ENCODE measurements at places on chromosomes 11 and 22. TPM values are rescaled to one million over a fixed set of nuclear protein-coding genes. Genes with fewer than 3 reads are reported as not detected.

The RAB3IL1 gene
- total RNA-seq = 3.5 TPM

The OR8D1 gene
- total RNA-seq = not detected

The RDX gene
- total RNA-seq = 65.2 TPM

The PPARA gene
- total RNA-seq = 10.7 TPM

The KMT5B gene
- 23.5 TPM for total RNA-seq

The OR10G8 gene
- not detected for total RNA-seq

The IL18 gene
- 0.08 TPM for total RNA-seq

The ANKK1 gene
- total RNA-seq = 0.12 TPM

The PRCP gene
- total RNA-seq = 209 TPM

The KCNK4 gene
- total RNA-seq = not detected

The OR51B6 gene
- total RNA-seq = not detected

The BIRC3 gene
- 0.47 TPM for total RNA-seq

Data from smooth muscle cell of the coronary artery (primary cell).